Cardiac muscle cell (in vitro differentiated cells and primary cell): ENCODE measurements at places on chromosomes 5 and 9. TPM values are rescaled to one million over a fixed set of nuclear protein-coding genes. Genes with fewer than 3 reads are reported as not detected.
A peak's percentile ranks its signal among the peaks of the same experiment; 100 is the strongest.

FLT4 gene
- 5.3 and 9.0 TPM in 2 replicates for total RNA-seq

GRCh38 chr5:18882154-18882553 lies 1105.8 kb downstream of the CDH18 start:
- DNase-seq, result no peak

DNA sequence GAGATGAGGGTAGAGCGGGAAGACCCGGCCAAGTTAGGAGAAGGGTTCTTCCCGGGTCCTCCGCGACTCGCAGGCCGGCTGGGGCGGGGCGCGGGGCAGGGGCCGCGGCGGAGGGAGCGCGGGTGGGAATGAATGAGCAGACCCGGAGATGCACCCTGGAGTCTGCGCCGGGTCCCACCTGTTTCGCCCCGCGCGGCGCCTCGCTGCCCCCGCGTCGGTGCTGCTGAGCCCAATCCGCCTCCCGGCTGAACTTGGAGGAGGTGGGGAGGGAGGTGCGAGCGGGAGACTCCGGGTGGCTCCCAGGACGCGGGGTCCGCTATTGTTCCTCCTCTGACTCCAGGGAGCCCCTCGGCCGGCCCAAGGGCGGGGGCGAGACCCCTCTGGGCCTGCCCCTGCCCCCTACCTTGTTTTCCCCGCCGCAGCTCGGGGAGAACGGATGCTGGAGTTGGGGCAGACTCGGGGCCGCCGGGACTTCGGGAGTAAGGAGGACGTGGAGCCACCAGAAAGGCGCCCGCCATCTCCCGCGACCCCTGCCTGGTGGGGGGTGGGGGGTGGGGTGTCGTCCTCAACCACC lies 659 bp downstream of the RAI14 start:
- peak; percentile 31 for DNase-seq

ATP10B gene
- 0.03 TPM in 1 of 2 replicates, not detected in the other for total RNA-seq

DNA sequence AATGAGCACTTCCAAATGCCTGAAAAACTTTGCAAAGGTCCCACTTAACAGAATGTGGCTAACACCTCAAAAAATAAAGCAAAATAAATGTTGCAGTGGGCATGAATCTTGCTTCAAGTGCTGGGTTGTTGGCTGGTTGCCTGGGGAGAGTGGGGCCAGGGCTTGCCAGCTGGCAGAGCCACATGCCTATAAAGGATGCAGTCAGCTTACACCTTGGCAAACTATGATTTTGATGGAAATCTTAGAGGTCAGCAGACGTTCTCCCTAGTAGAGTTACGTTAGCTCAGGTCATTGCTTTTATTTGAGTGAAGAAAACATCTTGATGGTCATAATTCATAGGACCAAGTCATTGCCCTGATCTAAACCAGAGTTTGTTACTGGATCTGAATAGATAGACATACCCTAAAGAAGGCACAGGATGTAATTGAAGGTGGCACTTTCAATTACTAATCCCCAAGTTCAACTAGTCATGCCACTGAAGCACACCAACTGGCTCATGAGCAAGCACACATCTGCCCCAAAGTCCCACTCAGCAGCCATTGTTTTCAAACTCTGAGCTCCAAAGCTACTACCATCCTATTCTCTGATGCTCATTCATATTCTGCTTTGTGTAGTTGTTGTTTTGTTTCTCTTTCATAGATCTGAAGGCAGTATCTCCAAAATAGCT lies 51.2 kb upstream of the ZSWIM6 start:
- DNase-seq, result no peak

- DNase-seq, result no peak
Measured at GRCh38 chr9:136007934-136008692, 46.9 kb upstream of the UBAC1 start.

- no peak for DNase-seq
Measured at GRCh38 chr5:80249901-80250300, 5.9 kb downstream of the SERINC5 start.

PRRT1B gene
- total RNA-seq, result not detected in 2 replicates

CDC25C gene
- total RNA-seq, result 2.7 and 16.2 TPM in 2 replicates

DNA sequence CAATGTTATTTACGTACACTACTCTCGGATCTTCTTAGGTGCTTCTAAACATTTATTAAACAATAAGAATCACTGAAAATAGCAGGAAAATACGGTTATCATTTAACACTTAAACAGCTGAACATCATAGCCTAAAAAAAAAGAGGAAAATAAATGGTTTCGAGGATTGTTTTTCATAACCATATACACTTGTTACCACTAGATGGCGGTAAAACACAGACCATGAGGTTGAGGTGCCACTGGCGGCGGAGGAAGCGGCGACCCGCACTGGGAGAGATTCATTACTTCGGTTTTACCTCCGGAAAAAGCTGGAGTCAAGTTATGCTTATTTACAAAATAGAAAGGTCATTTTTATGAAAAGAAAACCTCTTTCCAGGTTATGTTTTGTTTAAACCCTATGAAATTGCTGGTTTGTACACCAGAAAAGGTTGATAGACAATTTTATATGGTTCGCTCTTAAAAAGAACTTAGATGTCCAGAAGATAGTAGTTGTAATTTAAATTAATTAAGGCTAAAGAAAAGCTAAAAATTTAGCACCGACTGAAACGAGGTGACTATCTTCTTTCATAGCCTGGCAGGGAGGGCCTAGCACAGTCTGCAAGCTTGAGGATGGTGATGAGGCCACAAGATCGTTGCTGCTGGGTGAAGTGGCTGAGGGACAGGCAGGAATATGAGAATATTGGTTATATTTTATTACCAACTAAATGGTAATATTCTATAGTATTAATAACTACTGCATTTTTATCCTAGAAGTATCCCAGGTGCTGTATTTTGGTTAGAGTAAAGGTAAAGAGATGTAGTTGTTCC lies 605.7 kb downstream of the RAB3C start:
- DNase-seq, result peak; percentile 88

- no peak for DNase-seq
Measured at GRCh38 chr9:131752231-131752884, 12.5 kb upstream of the RAPGEF1 start.

DNA sequence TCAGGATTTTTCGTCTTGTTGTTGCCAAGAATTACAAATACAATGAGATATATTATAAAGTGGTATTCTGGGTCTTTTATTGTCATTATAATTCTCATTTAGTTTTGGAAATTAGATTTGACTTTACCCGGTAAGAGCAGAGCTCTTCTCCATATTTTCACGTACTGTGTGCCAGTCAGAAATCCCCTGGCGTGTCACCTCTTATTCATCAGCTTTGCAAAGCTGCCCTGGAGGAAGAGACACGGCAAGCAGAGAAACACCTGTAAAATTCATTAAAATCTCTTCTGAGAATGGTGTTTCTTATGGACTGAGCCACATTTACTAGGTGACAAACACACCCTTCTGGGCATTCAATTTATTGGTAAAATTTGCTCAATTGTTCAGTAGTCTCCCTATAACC lies 440.4 kb downstream of the HINT1 start:
- DNase-seq, result no peak

RNF208 gene
- total RNA-seq, result 19.3 and 23.1 TPM in 2 replicates

SPATA31E1 gene
- not detected in 2 replicates for total RNA-seq

GNA14 gene
- 0.21 and 0.36 TPM in 2 replicates for total RNA-seq

DNA sequence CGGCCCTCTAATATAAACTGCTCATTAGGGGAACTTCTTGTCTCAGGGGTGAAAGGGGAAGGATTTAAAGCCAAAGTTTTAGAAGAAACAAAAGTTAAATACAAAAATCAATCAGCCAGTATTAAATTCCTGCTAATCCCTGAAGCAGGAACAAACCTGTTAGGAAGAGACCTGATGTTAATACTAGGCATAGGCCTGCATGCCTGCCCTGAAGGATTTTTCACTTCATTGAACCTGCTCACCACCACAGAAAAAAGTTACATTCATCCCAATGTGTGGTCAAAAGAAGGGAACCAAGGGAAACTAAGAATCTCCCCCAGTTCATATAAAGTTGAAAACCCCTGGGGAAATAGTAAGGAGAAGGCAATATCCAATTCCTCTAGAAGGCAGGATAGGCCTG lies 9.4 kb upstream of the RNF180 start:
- no peak for DNase-seq

- no peak for DNase-seq
Measured at GRCh38 chr9:11011696-11012095, 398.9 kb upstream of the PTPRD start.

DNA sequence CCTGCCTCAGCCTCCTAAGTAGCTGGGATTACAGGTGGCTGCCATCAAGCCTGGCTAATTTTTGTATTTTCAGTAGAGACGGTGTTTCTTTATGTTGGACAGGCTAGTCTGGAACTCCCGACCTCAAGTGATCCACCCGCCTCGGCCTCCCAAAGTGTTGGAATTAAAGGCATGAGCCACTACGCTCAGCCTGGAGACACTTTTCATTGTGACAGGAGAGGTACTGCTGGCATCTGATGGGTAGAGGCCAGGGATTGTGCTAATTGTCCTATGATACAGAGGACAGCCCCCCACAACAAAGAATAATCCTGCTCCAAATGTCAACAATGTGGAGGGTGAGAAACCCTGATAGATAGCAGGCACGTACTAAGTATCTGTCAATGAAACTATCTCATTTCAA lies 91.3 kb upstream of the SLC25A48 start:
- no peak for DNase-seq

CTNNAL1 gene
- 55.7 and 64.7 TPM in 2 replicates for total RNA-seq

PDGFRB gene
- total RNA-seq, result 4.2 and 5.4 TPM in 2 replicates

DNA sequence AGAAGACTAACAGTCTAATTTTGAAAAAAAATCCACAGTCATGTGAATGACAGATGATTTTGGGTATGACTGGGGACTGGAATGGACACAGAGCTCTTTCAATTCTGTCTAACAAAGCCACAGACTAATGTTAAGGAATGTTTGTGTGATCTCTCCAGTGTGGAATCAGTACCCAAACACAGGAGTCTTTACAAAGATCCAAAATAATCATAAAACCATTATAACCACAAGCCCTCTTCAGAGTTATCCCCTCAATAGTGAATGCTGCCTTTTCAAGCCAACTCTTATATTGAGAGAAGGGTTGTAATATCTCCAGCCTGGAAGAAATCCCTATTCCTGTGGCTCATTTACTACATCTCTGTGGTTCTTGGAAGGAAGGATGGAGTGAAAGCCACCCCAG lies 552.0 kb upstream of the CLINT1 start:
- no peak for DNase-seq
